Peyer's patch (tissue), 4 donors: ENCODE measurements at places on chromosomes 3 and 15. TPM values are rescaled to one million over a fixed set of nuclear protein-coding genes. Genes with fewer than 3 reads are reported as not detected.

DNA sequence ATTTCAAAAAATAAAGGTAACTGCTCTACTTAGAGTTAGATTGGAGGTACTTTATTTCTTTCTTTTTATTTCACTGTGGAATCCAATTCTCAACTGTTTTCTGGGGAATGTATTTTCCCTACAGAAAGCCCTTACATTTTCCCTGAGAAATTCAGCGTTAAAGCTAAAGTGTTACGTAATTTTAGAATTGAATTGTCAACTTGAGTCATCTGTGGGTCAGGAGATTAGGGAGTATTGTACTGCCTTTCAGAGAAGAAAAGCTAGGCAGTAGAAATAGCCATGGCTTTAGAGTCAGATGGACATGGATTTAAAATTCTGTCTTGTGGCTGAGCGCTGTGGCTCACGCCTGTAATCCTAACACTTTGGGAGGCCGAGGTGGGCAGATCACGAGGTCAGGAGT, 728.6 kb downstream of the ROBO1 start:
- no peak for DNase-seq
- no peaks in the 10 kb centered on the region for H3K4me1 ChIP-seq
- H3K27me3 ChIP-seq, result no peaks in the 10 kb centered on the region

- H3K27ac ChIP-seq, result no peak overlapping the region
- H3K4me3 ChIP-seq, result no peak overlapping the region
- H3K27me3 ChIP-seq, result no peaks in the 10 kb centered on the region
- H3K36me3 ChIP-seq, result no peaks in the 10 kb centered on the region
These were observed 38.8 kb downstream of the SAXO2 start for GRCh38 chr15:82301296-82302016.

- no peak overlapping the region for H3K27ac ChIP-seq
- no peak overlapping the region for H3K4me3 ChIP-seq
- H3K4me1 ChIP-seq, result no peaks in the 10 kb centered on the region
- H3K36me3 ChIP-seq, result peaks cover 13% of the 10 kb centered on the region
- no peaks in the 10 kb centered on the region for H3K27me3 ChIP-seq
- DNase-seq, result no peak
These were observed 52.8 kb downstream of the RASA2 start for GRCh38 chr3:141539431-141540187.

GRCh38 chr3:124888482-124889441, 1.6 kb upstream of the ITGB5 start:
- no peak overlapping the region for H3K27ac ChIP-seq
- no peak overlapping the region for H3K4me3 ChIP-seq
- no peaks in the 10 kb centered on the region for H3K27me3 ChIP-seq
- no peak for DNase-seq

DNA sequence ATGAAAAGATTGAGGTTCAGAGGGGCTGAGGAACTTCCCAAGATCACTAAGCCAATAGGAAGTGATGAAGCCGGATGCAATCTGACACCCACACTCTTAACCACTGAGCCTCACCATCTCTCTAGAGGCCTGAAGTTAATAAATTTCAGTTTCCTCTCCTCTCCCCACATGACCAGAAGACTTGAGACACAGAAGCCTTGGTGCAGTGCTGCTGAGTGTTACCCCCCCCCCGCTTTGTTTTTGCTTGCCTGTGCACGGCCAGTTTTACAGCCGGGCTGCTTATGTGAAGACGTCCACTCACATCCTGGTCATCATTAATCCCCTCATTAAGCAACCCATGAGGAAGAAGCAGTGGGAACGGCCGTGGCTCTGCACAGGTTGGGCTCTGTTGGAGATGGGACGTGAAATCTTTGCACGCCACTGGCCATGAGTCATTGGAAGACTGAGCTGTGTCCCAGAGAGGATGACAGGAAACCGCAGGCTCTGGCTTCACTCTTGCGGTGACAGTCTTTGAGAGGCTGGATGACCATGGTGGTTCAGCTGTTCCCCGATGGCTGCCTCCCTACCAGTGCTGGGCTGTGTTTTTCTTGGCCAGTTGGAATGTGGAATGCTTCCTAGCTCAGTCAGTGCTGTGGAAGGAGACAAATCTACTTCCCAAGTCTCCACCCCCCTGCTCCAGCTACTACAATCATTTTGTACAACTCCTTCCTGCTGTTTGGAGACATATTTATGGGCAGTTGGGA, 232.6 kb upstream of the LRTM1 start:
- H3K36me3 ChIP-seq, result no peaks in the 10 kb centered on the region
- H3K4me1 ChIP-seq, result no peaks in the 10 kb centered on the region
- no peak overlapping the region for H3K4me3 ChIP-seq
- DNase-seq, result peak; percentile 61

- no peak for DNase-seq
- H3K27ac ChIP-seq, result no peak overlapping the region
- no peaks in the 10 kb centered on the region for H3K4me1 ChIP-seq
- H3K36me3 ChIP-seq, result no peaks in the 10 kb centered on the region
- H3K4me3 ChIP-seq, result no peak overlapping the region
These were observed 273.9 kb upstream of the TBC1D5 start for GRCh38 chr3:18016366-18016765.

DNA sequence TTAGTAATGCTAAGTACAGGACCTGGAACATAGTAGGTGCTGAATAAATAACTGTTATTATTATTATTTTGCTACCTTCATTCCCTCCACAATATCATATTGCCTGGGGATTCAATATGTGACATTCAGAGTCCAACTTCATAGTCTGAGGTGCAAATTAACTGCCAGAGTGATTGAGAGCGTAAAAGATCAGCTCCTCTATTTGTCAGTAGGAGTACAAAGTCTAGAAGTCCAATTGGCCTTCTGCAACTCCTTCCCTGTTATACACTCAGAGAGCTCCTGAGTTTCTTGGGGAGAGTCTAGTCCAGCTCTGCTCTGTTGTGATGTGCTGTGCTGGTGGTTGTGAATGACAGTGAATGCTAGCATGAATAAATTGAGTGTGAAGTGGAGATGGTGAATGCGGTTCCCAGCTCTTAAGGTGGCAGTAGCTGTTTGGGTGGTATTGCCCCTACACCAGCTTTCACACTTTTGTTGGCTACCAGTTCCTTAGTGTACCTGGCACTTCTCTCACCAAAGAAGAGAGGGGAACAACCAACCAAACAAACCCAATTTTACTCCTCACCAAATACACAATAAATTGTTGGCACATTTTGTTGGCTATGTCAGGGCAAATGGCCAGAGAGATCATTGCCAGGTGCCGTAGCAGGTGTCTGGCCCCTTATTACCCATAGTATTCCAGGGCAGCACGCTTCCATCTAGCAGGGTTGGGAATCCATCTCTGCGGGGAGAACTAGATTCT, 270.1 kb upstream of the TBL1XR1 start:
- H3K27ac ChIP-seq, result no peak overlapping the region
- H3K4me3 ChIP-seq, result no peak overlapping the region
- H3K27me3 ChIP-seq, result no peaks in the 10 kb centered on the region
- peaks cover 5% of the 10 kb centered on the region for H3K4me1 ChIP-seq

- no peaks in the 10 kb centered on the region for H3K36me3 ChIP-seq
- H3K4me1 ChIP-seq, result no peaks in the 10 kb centered on the region
- no peak overlapping the region for H3K4me3 ChIP-seq
- H3K27me3 ChIP-seq, result no peaks in the 10 kb centered on the region
- peak; percentile 75 for DNase-seq
- H3K27ac ChIP-seq, result peak overlapping the region; percentile 26
These were observed 99.4 kb upstream of the TSC22D2 start for GRCh38 chr3:150308481-150309256.

DNA sequence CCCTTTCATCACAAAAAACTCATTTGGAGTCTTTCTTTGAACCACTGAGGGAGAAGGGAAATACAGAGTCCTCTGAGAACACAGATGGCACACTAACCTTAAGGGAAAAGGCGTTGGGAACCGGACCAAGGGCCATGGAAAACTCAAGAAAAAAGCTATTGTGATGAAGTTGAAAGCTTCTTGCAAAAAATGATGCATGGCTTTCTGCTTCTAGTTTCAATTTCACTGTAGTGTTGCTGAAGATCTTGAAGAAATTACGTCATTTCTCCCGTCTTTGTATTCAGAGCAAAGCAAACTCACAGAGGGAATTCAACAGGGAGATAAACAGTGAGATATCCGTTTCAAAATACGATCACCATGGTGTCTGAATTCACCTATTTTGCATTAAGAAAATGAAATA, 642.3 kb upstream of the ADAMTS9 start:
- DNase-seq, result no peak
- no peak overlapping the region for H3K27ac ChIP-seq
- no peaks in the 10 kb centered on the region for H3K36me3 ChIP-seq

DNA sequence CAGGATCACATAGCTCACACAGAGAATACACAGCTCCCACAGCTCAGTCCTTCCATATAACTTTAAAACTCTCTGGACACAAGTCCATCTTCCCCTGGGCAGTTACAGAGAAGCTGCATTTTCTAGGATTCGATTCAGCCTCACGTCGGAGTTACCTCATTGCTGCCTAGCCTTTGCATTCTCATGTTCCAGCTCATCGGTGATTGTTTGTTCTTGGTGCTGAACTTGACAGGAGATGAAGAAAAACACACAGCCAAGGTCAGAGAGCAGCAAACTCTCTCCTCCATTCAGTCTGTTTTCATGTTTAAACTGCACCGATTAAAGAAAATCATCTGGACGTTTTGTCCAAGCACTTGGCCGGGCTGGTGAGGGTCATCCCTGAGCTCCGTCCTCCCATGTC, 375.5 kb upstream of the CFAP20DC start:
- H3K4me1 ChIP-seq, result no peaks in the 10 kb centered on the region
- no peak overlapping the region for H3K4me3 ChIP-seq
- DNase-seq, result no peak
- H3K27ac ChIP-seq, result no peak overlapping the region
- no peaks in the 10 kb centered on the region for H3K27me3 ChIP-seq

- H3K4me3 ChIP-seq, result no peak overlapping the region
- DNase-seq, result no peak
- H3K4me1 ChIP-seq, result peaks cover 11% of the 10 kb centered on the region
- no peaks in the 10 kb centered on the region for H3K27me3 ChIP-seq
- H3K36me3 ChIP-seq, result no peaks in the 10 kb centered on the region
These were observed 6.3 kb upstream of the HES1 start for GRCh38 chr3:194129581-194130133.

DNA sequence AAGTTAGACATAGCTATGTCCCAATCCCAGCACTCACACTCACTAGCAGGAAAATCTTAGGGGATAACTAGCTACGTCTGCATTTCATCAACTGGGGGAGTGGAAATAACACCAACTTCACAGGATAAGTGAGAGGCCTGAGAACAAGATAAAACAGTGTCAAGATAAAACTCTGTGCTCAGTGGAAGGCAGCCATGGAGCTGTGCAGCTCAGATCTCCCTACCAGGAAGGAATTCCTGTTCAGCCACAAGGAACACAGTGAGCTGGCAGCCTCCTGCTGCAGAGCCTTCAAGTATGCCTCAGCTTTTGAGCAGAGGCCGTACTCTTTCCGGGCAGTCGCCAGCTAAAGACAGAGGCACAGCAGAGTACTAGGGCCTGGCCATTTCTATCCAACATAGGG, 115.8 kb upstream of the TOPAZ1 start:
- no peaks in the 10 kb centered on the region for H3K27me3 ChIP-seq
- H3K36me3 ChIP-seq, result no peaks in the 10 kb centered on the region

GRCh38 chr3:192409201-192409837, 318.0 kb downstream of the FGF12 start:
- H3K4me3 ChIP-seq, result peak overlapping the region; percentile 39
- H3K27me3 ChIP-seq, result no peaks in the 10 kb centered on the region
- DNase-seq, result no peak

DNA sequence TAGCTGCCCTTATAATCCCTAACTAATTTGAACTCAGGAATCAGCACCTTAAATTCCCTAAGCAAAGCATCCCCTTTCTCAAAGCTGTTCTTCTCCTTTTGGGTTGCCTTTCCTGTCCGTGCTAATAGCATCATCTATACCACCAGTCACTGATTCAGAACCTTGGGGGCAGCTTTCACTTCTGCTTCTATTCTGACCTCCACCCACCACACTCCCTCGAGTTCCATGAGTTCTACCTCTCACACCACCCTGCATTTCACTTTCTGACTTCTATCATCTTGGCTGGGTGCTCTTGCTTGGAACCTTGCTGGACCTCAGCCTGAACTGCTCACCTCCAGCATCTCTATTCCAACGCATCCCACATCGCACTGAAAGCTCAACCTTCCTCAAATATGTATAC, 55.4 kb upstream of the KCNMB2 start:
- no peak overlapping the region for H3K4me3 ChIP-seq
- H3K27ac ChIP-seq, result no peak overlapping the region
- DNase-seq, result no peak
- no peaks in the 10 kb centered on the region for H3K36me3 ChIP-seq
- H3K4me1 ChIP-seq, result no peaks in the 10 kb centered on the region
- H3K27me3 ChIP-seq, result no peaks in the 10 kb centered on the region

DNA sequence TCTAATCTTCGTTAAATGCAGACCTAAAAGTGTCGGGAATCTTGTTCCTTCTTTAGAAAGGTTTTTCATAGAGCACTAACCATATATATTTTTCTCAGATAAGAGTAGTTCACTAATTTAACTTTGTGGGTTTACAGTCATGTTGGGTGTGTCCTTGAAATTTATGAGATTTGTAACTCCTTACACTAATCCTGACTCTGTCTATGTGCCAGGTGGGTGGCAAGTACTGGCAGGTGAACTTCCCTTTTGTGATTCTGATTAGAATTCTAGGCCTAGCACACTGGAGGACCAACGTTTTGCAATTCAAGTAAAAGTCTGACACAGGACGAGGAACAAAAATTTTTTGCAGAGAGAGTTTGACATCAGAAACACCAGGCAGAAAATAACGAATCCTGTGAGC, 220.1 kb downstream of the P3H2 start:
- DNase-seq, result no peak
- no peaks in the 10 kb centered on the region for H3K27me3 ChIP-seq
- no peak overlapping the region for H3K27ac ChIP-seq
- H3K4me3 ChIP-seq, result no peak overlapping the region

DNA sequence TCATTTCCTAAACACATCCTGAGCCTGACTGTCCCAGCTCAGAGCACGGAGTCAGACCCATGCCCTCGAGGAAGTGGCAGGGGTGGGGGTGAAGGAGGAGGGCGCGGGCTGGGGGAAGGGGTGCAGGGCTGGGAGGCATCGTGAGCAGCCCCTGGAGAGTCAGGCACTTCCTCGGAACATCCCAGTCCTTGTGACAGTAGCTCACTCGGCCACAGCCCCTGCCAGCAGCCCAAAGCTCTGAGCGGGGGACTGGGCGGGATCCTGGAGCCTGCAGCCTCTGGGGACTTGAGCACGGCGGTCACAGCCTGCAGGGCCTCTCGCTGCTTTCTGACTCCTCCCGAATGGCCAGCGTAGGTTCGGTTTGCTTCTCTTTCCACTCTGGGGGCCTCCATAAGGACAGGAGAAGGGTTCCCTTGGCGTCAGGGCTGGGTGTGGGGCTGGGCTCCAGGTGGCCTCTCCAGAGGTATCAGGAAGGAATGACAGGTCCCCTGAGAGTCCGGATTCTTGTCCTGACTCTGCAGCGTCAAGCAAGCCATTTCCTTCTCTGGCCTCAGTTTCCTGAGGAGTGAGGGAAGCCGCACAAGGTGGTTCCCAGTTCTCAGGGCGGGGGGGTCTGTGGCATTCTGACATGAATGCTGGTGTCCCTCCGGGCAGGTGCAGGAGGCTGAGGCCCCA, 20.9 kb downstream of the PSTPIP1 start:
- no peak for DNase-seq
- H3K27ac ChIP-seq, result no peak overlapping the region
- no peaks in the 10 kb centered on the region for H3K36me3 ChIP-seq
- H3K4me3 ChIP-seq, result no peak overlapping the region
- H3K27me3 ChIP-seq, result no peaks in the 10 kb centered on the region
- H3K4me1 ChIP-seq, result peaks cover 8% of the 10 kb centered on the region

GRCh38 chr3:74651885-74652284, 37.4 kb upstream of the CNTN3 start:
- H3K4me3 ChIP-seq, result no peak overlapping the region
- H3K36me3 ChIP-seq, result no peaks in the 10 kb centered on the region
- no peak overlapping the region for H3K27ac ChIP-seq
- DNase-seq, result no peak

PLCB2 gene
- total RNA-seq, result 16.5 TPM

RTP3 gene
- total RNA-seq, result not detected

COL6A5 gene
- not detected for total RNA-seq

FGD5 gene
- 12.3 TPM for total RNA-seq

THPO gene
- 2.5 TPM for total RNA-seq

SLC12A1 gene
- total RNA-seq, result not detected

CFAP161 gene
- total RNA-seq, result not detected
